ENCODE measurements at places on chromosomes 2 and 18. TPM values are rescaled to one million over a fixed set of nuclear protein-coding genes. Genes with fewer than 3 reads are reported as not detected.

- H3K27ac ChIP-seq = no peak overlapping the region
- H3K27me3 ChIP-seq = no peaks in the 10 kb centered on the region
- H3K4me3 ChIP-seq = no peak overlapping the region
- DNase-seq = no peak
- no peaks in the 10 kb centered on the region for H3K4me1 ChIP-seq
Measured at GRCh38 chr18:25604196-25604893, 252.4 kb upstream of the ZNF521 start.

GRCh38 chr2:36322108-36322507 lies 33.5 kb upstream of the CRIM1 start:
- no peaks in the 10 kb centered on the region for H3K36me3 ChIP-seq
- H3K27ac ChIP-seq = no peak overlapping the region
- H3K4me1 ChIP-seq = no peaks in the 10 kb centered on the region
- H3K4me3 ChIP-seq = no peak overlapping the region

PLGLB1 gene
- 3.4 TPM for total RNA-seq

DNA sequence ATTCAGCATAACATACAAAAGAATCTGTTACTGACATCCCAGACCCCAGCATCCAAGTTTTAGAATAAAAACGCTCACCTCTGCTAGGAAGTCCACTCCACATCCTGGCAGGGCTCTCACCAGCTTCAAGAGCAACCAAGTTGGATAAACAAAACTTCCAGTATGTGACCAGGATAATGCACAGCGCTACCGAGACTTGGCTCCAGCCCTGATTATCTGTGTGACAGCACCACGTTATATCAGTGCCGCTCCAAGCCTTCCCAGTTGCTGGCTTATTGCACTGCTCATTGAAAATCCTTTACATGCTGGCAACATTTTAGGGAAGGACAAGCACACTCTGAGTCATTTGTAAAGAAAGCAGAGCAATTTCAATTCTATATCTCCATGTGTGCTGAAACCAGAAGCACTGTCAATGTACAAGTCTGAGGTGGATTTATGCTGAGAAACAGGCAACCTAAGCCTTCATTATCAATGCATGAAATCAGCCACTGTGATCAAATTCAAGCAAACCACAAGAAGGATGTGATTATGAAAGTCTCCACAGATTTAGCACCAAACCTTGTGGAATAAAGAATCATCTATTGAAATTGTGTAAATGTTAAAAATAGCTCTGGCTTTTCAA lies 115.7 kb downstream of the ZNF385B start:
- no peak overlapping the region for H3K27ac ChIP-seq
- no peaks in the 10 kb centered on the region for H3K36me3 ChIP-seq
- no peak overlapping the region for H3K4me3 ChIP-seq
- H3K27me3 ChIP-seq = no peaks in the 10 kb centered on the region

DNA sequence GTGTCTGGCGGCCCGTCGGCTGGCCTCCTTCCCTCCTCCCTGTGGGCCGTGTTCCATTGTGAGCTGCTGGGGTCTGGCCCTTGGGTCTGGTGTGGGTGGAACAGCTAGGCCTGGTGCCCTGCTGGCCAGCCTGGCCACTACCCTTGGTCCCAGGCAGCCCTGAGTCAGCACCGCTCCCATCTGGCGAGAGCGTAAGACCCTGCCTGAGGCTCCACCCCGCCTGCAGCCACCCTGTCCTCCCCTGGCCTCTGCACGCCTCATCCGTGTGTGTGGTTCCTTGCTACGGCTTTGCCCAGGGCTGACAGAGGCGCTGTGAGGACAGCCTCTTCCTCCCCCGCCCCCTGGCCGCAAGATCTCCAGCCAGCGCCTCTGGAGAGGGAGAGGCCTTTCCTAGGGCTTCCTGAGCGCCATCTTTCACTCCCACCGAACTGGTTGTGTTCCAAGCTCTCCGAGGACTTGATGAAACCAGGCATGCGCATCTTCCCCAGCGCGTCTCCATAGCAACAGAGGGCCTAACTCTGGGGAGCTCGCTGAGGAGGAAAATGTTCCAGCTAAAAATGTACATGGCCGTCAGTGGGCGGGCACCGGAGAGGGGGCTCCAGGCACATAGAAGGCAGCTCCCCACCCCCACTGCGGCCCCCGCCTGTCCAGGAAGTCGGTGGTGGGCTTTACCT lies 83.0 kb downstream of the STPG4 start:
- no peak for DNase-seq
- peaks cover 96% of the 10 kb centered on the region for H3K4me1 ChIP-seq
- H3K4me3 ChIP-seq = no peak overlapping the region
- peaks cover 15% of the 10 kb centered on the region for H3K36me3 ChIP-seq
- no peaks in the 10 kb centered on the region for H3K27me3 ChIP-seq

- no peaks in the 10 kb centered on the region for H3K36me3 ChIP-seq
- no peaks in the 10 kb centered on the region for H3K4me1 ChIP-seq
- DNase-seq = no peak
- no peaks in the 10 kb centered on the region for H3K27me3 ChIP-seq
- no peak overlapping the region for H3K4me3 ChIP-seq
- no peak overlapping the region for H3K27ac ChIP-seq
Measured at GRCh38 chr2:234252772-234253171, 202.3 kb downstream of the SPP2 start.

GRCh38 chr2:28389399-28390240 lies 3.0 kb upstream of the FOSL2 start:
- peak overlapping the region; percentile 100 for H3K27ac ChIP-seq
- H3K4me3 ChIP-seq = peak overlapping the region; percentile 89
- no peak for DNase-seq
- no peaks in the 10 kb centered on the region for H3K27me3 ChIP-seq
- no peaks in the 10 kb centered on the region for H3K36me3 ChIP-seq

COL4A3 gene
- 10.8 TPM for total RNA-seq

- H3K36me3 ChIP-seq = no peaks in the 10 kb centered on the region
- H3K4me3 ChIP-seq = no peak overlapping the region
- H3K4me1 ChIP-seq = peaks cover 40% of the 10 kb centered on the region
- H3K27me3 ChIP-seq = no peaks in the 10 kb centered on the region
Measured at GRCh38 chr2:189411860-189412259, 29.4 kb upstream of the WDR75 start.

GRCh38 chr2:173612354-173612753 lies 257.7 kb downstream of the CDCA7 start:
- no peaks in the 10 kb centered on the region for H3K27me3 ChIP-seq
- H3K27ac ChIP-seq = no peak overlapping the region
- no peaks in the 10 kb centered on the region for H3K36me3 ChIP-seq
- no peaks in the 10 kb centered on the region for H3K4me1 ChIP-seq
- no peak overlapping the region for H3K4me3 ChIP-seq

DNA sequence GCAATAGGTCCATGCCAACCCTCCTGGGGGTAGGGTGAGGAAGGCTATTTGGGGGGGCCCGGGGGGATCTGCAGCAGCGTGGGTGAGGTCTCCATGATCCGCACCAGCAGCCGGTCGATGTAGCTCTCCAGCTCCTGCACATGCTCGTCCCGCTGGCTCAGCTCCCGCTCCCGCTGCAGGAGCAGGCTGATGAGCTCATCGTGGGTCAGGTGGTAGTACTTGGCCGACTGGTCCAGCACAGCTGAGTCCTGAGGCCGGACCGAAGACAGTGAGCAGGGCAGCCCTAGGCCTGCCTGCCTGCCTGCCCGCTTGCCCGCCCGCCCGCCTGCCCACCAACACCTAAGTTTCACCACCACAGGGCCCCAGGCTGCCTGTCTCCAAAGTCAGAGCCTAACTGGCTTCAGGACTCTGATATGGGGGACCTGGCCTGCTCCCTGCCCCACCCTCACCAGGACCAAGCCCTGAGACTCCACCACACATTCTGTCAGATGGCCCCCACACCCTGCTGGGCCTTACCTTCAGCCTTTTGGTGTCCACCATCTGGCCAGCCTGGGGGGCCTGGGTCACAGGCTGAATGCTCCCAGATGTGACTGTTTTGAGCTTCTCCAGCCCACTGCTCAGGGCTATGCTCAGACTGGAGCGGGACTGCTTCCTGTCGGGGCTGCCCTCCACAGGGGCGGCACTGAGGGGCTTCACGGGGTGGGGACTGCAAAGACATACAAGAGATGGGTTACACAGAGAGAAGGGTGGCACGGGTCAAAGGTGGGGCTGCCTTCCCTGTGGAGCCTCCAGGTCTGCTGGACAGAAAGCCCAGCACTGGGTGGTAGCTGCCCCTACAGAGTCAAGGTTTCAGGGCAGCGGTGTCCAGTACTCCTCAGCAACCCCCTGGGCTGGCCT lies 4.2 kb upstream of the SFXN5 start:
- no peaks in the 10 kb centered on the region for H3K27me3 ChIP-seq
- H3K36me3 ChIP-seq = no peaks in the 10 kb centered on the region
- peak overlapping the region; percentile 42 for H3K27ac ChIP-seq
- no peak overlapping the region for H3K4me3 ChIP-seq
- H3K4me1 ChIP-seq = peaks cover 24% of the 10 kb centered on the region

DNA sequence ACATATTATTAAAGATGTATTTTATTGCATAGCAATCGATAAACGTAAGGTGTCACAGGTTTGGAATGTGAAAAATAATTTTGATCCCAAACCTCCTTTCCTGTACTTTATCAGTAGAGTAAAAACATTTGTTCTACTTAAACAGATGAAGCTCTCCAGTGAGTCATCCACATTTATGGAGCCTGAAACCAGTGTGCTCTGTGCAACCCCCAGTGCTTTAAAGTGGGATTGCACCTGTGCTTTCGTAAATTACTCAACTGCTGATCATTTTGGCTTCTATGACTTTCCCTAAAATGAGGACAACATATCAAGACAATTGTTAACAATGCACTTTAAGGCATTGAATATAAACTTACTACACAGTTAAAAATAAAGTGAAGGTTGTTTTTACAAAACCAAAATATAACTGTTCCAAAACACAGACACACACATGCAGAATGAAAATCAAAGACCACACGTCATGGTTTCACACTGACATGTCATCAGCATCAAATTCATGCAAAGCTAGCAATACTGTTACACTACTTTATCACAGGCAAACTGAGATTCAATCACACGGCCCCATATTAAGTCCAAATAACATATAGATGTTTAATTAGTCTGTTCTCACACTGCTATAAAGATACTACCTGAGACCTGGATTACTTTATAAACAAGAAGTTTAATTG lies 9.7 kb downstream of the TMEM18 start:
- no peak for DNase-seq
- no peak overlapping the region for H3K4me3 ChIP-seq
- H3K27ac ChIP-seq = no peak overlapping the region
- no peaks in the 10 kb centered on the region for H3K27me3 ChIP-seq

DNA sequence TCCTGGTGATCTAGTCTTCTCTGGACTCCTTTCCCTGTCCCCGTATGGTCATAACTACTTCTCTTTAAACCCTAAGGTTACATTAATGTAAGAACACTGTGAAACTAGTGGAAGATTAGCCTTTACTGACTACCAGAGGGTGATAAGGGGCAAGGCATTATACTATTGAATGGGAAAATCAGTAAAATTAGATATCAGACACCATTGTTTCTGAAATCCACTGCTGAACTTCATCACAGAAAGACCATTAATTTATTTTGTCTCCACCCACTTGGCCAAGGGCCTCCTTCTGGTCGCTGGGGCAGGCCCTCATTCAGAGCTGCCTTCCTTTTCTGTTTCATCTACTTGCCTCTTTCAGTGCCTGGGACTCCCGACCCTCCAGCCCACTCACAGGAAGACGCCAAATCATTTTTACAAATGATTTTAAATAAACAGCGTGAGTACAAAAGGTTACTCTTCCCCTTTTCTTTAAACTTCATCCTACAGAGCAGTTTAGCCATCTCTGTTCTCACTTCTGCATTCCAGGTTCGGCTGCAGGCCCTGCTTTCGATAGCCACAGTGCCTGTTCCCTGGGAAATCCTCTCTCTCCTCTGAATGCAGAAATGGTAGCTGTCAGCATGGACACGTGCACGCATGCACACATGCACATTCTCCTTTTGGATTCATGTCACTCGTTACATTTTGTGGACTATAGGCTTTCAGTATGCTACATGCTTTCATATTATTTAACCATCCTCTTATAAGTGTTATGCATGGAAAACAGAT lies 70.3 kb upstream of the DOCK10 start:
- no peak overlapping the region for H3K27ac ChIP-seq
- no peak overlapping the region for H3K4me3 ChIP-seq
- H3K27me3 ChIP-seq = no peaks in the 10 kb centered on the region

GRCh38 chr18:75727456-75727855 lies 300.0 kb upstream of the SMIM21 start:
- peaks cover 4% of the 10 kb centered on the region for H3K27me3 ChIP-seq
- no peaks in the 10 kb centered on the region for H3K36me3 ChIP-seq
- H3K4me1 ChIP-seq = no peaks in the 10 kb centered on the region

GRCh38 chr2:240603846-240604245 lies 17.3 kb downstream of the CAPN10 start:
- no peaks in the 10 kb centered on the region for H3K27me3 ChIP-seq
- peaks cover 7% of the 10 kb centered on the region for H3K4me1 ChIP-seq
- DNase-seq = no peak
- H3K4me3 ChIP-seq = no peak overlapping the region
- no peak overlapping the region for H3K27ac ChIP-seq

CYTIP gene
- total RNA-seq = 3.6 TPM

DNA sequence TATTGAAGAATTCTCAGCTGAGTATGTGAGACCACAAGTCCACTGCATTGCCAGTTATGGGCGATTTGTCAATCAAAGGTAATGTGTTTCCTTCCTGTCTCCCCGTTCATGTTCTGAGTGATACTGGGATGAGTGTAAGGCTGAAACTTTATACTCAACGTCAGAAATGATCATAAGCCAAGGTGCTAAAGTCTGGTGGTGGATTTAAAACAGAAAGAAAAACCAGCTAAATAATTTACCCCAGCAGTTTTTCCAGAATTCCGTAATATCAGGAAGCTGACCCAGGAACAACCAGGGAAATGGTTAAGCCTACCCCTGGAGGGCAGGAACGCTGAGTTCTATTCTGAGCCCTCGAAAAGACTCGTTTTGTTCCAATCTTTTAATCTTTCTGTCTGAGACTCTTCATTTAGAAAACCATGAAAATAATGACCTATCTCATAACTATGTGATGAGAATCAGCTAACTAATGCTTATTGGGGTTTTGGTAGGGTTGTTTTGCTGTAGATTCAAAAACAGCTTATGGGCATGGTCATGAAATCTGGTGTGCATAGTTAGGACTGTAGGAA lies 149.6 kb downstream of the LAMA3 start:
- peaks cover 8% of the 10 kb centered on the region for H3K4me1 ChIP-seq
- DNase-seq = no peak
- H3K36me3 ChIP-seq = peaks cover 25% of the 10 kb centered on the region
- H3K27ac ChIP-seq = no peak overlapping the region
- H3K4me3 ChIP-seq = no peak overlapping the region
- no peaks in the 10 kb centered on the region for H3K27me3 ChIP-seq

DNA sequence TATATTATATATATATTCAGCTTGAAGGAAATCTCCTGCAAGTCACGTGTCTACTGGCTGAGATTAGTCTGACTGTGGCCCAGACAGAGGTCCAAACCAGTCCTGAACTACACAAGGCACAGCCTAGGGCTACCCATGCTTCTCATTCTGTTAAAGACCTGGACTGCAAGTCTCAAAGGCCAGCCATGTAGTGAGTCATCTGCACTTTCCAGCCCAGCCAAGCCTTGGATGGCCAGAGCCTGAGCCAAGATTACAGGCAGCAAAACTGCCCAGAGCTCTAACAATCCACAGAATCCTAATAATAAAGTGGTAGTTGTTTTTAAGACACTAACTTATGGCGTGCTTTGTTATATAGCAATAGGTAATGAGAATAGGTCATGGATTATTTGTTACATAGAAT lies 259.6 kb downstream of the SS18 start:
- H3K36me3 ChIP-seq = no peaks in the 10 kb centered on the region
- no peak for DNase-seq
- no peak overlapping the region for H3K27ac ChIP-seq
- no peaks in the 10 kb centered on the region for H3K27me3 ChIP-seq

Measured in esophagus muscularis mucosa (tissue), 4 donors.